ENCODE measurements at places on chromosomes 1 and 21.

- DNase-seq = peak; percentile 30
Observed at GRCh38 chr1:33045814-33046213, 9.1 kb upstream of the AK2 start.

- peak; percentile 3 for DNase-seq
Observed at GRCh38 chr1:74010206-74010605, 187.8 kb downstream of the LRRIQ3 start.

GRCh38 chr1:193311226-193311948 lies 125.0 kb upstream of the B3GALT2 start:
- no peak for DNase-seq

DNA sequence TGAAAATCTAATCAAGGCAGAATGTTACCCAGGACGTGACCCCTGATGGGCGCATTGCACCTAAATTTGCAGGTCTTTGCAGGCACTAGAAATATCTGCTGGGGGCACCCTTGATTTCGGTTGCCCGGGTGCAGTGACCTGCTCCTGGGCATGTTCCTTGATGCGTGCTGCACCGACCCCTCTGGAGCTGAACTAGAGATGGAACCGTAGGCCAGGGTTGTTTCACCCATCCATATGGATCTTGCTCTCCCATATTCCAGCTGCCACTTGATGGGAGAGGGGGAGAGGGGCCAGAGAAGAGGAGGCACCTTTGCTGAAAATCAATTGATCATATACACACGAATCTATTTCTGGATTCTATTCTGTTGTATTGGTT lies 8.4 kb upstream of the COL18A1 start:
- DNase-seq = no peak

DNA sequence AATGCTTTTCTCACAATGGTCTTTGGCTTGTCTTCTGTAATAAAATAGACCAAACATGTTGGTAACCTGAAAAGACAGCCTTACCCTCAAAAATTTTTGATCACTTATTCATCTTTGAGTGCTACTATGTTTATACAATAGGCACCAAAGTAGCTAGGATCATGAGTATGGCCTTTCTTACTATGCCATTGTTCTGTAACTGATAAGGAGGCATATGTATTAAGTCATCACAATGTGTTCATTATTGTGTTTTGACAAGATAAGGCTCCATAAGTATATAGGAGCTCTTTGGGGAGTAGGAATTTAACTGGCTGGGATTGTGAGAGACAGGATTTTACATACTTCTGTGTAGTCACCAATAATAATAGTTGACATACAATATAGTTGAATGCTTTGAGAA lies 675 bp downstream of the TMCO2 start:
- no peak for DNase-seq
